Hematopoietic multipotent progenitor cell treated with erythropoietin and hydrocortisone succinate and interleukin-3 and kit ligand, for 15 days (in vitro differentiated cells): ENCODE measurements at places on chromosomes 4 and X.

GRCh38 chrX:662126-662525 lies 31.5 kb downstream of the SHOX start:
- DNase-seq, result no peak

DNA sequence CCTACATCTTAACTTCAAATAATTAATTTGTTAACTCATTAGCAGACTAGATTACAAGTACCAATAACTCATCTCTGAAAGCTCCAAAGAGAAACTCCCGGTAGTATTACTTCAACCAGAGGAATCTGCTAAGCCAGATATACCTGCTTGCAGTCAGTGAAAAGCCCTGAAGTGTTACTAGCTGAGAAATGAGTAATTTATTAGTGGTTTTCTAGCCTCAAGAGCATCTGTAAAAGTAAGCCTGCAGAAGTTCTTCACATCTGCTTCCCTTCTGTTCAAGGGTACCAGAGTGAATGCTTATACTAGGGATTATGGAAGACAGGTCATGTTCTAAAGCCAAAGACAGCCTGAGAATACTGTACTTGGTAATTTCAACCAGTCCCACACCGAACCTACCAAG lies 34.7 kb downstream of the IRS4 start:
- DNase-seq, result no peak

- DNase-seq, result no peak
Observed at GRCh38 chrX:110758781-110759422, 36.7 kb downstream of the CHRDL1 start.

DNA sequence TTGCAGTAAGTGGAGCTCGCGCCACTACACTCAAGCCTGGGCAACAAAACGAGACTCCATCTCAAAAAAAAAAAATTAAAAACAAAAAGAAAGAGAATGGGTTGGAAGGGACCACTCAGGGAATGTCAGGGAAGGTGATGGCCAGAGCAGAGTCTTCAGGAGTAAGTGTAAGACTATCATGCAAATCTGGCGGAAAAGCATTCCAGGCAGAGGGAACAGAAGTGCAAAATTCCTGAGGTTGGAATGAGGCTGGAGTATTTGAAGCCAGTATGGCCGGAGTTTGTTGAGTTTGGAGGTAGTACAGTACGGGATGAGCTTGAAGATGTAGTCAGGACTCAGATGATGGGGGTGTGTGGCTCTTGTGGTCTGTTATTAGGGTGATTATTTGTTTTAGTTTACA lies 7.4 kb downstream of the GALNT7 start:
- no peak for DNase-seq

DNA sequence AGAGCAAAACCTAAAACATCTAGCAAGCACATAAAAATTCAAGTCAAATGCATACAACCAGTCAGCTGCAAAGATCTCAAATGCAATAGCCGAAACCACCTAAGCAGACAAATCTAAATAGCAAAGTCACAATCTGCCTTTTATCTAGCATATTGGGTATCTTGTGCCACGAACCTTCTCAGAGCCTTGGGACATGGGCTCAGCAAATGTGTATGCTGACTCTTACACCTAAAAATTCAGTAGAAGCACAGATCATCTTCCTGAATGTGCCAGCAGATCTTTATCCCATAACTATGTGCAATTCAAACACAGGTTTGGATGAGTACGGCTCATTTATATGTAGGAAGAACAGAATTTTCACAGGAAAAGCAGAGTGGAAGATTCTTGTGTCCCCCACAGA lies 492.1 kb downstream of the INPP4B start:
- DNase-seq, result no peak

DNA sequence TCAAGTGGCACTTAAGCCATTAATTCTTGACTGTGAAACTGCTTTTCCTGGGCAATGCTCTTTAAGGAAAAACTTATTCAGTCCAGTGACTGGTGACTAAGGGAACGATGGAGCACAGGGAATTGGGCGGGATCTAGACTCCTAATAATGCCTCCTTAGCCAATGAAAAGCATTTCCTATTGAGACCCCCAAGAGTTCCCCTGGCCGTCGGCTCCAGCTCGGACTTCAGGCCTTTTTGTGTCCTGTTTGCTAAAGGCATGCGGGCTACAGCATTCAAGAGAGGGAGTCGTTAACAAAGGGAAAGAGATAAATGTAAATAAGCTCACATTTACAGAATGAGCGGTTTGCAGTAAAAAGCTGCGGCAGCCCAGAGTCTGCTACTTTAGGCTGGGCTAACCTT lies at the start of gene LPAR4:
Gene LPAR4, plus strand, starts transcription at position 232 of the 400 bp plus-strand sequence. CDS start 7,150 bp downstream, outside the sequence.
- DNase-seq, result no peak

- no peak for DNase-seq
Observed at GRCh38 chr4:7697821-7698220, 241.8 kb downstream of the AFAP1 start.

GRCh38 chr4:156326246-156326645 lies 372.6 kb upstream of the CTSO start:
- DNase-seq, result no peak

- no peak for DNase-seq
Observed at GRCh38 chr4:101670370-101670769, 120.2 kb upstream of the BANK1 start.

DNA sequence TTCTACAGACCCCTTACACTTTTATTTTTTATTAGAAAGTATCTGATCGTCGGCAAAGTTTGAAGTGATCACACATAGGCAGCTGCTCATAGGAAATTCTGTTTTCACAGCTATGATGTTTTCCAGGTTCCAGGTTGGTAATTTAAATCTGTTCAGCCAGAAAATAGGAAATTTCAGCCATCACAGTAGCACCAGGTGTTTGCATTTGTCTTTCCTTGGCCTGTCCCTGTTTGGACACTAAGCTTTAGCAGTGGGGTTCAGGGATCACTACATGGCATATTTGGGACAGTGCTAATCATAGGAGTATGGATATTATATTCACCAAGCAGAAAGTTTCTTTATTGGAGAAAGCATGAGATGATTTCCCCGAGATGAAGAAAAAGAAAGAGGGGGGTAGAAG lies 92.9 kb downstream of the ANK2 start:
- DNase-seq, result no peak

- no peak for DNase-seq
Observed at GRCh38 chr4:113452868-113453620, 308.5 kb downstream of the CAMK2D start.

- no peak for DNase-seq
Observed at GRCh38 chr4:81040012-81040659, 9.6 kb downstream of the BMP3 start.

GRCh38 chr4:159071178-159071968 lies 31.5 kb upstream of the RAPGEF2 start:
- no peak for DNase-seq

GRCh38 chrX:31449965-31450364 lies 378.1 kb upstream of the FTHL17 start:
- no peak for DNase-seq

DNA sequence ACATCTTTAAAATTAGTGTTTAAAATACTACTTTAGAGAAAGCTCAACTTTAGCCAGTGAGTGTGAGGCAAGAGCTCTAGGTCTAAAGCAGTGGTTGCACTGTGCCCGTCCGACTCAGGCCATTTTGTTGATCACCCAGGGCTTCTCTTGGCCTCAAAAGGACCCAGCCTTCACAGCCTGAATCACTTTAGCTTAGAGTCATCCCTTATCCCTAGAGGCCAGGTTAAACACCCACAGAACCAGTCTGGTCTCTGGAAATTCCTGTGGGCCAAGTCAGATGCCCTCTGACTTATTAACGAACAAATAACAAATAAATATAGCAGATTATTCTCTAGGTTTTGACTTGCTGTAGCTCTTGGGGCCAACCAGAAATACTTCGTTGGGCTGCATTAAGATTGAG lies 102.3 kb downstream of the WWC2 start:
- DNase-seq, result no peak

DNA sequence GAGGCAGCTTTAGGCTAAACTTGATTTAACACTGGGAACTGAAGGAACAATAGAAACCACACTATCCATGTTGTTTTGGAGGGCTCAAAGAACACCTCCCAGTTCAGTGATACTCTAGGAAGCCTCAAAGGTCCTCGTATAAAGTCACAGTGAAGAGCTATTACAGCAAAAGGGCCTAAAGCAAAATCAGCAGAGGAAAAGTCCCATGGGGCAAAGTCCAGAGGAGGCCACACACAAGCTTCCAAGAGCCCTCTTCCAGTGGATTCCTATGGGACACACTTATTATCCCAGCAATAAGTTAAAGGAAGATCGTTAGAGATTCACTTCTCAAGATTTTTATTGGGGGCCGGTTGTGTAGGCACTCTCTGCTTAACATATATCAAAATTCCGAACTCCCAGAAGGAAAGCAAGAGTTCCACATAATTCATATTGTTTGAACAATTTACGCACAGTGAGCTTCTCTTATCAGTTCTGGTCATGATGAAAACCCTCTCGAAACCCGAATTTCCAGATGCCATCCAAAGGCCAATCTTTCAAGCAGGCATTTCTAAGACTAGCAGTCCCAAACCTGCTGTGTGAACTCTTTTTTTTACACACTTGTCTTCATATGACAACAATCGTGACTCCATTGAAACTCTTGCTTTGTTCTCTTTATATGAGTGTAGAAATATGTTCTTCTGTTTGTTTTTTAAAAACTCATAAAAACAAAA lies 53.7 kb downstream of the ANXA5 start:
- no peak for DNase-seq

DNA sequence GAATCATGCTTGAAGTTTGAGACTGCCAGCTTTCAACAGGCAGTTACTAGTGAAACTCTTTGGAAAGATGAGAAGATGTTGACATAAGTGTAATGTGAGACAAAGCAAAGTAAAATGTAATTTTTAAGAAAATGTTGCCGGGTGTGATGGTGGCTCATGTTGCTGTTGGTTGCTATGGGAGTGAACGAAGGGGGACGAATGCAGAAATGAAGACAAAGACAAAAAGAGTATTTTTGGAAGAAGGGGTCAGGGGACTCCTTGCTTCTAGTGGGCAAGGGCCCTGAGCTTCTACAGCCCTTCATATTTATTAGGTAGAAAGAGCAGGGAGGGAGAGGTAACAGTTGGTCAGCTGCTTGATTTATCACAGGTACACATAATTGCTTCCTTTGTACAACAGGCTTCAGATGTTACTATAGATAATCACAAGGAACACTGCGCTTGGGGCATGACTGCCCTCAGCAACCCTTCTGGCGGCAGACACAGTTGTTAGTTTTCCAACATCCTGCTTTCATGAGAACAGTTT lies 11.9 kb upstream of the UGDH start:
- no peak for DNase-seq

DNA sequence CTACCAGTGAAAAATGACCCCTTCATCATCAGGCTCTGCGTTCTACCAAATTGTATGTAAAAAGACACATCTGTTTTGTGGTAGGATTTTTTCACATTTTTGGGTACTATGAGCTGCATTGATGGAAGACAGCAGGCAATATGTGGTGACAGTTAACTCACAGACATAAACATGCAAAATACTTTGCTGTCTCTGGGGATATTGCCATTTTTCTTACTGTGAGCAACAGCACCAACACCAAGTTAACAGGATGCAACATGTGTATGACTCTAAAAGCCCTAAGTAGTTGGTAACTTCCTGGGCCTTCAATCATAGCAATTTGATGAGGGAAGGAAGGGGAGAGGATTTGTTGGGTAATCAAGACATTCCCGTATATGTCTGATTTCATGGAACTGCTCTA lies 56.4 kb upstream of the DRP2 start:
- DNase-seq, result no peak

- DNase-seq, result peak; percentile 79
Observed at GRCh38 chr4:37795581-37796195, 30.8 kb upstream of the PGM2 start.

- no peak for DNase-seq
Observed at GRCh38 chrX:42751573-42751972, 26.4 kb downstream of the PPP1R2C start.

DNA sequence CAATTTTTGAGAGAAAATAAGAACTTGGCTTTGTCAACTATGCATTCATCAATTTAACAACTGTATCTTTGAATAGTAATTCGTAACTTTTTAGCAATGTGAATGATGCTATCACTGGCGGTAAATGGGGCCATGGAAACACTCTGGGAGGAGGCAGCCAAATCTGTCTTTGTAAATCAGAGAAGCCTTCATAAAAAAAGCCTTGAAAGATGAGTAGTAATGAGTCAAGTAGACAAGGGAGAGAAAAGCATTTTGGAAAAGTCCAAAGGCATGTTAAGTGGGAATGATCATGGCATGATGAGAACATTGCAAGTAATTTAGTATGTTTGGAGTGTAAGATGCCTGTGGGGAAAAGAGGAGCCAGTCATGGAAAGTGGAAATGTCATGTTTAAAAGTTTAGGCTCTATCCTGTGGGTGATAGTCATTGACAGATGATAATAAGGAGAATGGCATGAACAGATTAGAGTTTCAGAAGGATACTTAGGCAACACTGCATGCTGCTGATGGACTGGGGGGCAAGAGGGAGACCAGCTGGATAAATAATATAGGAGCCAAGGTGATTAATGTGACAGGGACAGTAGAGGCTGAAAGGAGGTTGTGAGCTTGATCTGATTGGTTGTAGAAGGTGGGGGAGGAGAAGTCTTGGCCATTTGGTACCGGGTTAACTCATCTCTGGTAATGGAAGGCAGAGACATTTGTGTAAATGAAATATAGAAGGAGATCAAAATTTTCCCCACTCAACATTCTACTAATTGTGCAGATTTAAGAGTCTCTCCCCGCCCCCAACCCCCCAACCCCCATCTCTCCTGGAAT lies 16.3 kb downstream of the SPRY1 start:
- no peak for DNase-seq

GRCh38 chrX:108473979-108474378 lies 34.3 kb downstream of the COL4A5 start:
- no peak for DNase-seq

- DNase-seq, result peak; percentile 68
Observed at GRCh38 chr4:78720994-78721677, 55.0 kb upstream of the BMP2K start.

DNA sequence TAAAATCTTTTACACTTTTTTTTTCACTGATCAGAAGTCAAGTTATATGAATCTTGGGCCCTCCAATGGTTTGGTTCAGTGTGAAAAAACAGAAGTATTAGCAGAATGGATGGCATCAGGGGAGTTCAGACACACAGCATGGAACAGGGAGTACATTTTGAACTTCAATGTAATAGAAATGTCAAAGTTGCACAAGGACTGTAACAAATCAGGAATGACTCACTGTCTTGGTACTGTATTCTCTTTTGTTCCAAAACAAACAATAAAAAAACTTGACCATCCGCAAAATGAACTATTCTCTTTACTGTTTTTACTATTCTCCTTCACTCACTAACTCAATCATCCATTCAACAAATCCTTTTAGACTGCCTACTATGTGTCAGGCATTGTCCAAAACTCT lies 401.0 kb downstream of the FSTL5 start:
- no peak for DNase-seq
